NCI-H1417 (cell line): ENCODE measurements at places on chromosomes 3 and 15.

DNA sequence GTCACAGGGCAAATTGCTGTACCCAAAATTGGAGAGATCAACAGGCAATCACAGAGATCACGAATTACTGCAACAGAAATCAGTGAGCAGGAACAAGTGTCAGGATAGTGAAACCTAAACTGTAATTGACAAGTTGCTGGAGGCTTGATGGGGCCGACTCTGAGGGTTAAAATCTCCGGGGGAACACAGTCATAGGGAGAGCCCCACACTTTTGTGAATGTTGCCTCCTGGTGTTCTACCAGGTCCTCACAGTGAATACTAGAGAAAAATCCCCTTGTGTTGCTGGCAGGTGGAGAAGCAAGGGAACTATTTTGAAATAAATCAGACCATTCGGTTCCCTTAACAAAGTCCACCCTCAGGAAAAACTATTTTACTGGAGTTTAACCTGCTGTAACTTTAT, 697.5 kb upstream of the CBLB start:
- DNase-seq: no peak

- DNase-seq: no peak
These were observed 121.4 kb upstream of the ATP11B start for GRCh38 chr3:182671942-182672341.

DNA sequence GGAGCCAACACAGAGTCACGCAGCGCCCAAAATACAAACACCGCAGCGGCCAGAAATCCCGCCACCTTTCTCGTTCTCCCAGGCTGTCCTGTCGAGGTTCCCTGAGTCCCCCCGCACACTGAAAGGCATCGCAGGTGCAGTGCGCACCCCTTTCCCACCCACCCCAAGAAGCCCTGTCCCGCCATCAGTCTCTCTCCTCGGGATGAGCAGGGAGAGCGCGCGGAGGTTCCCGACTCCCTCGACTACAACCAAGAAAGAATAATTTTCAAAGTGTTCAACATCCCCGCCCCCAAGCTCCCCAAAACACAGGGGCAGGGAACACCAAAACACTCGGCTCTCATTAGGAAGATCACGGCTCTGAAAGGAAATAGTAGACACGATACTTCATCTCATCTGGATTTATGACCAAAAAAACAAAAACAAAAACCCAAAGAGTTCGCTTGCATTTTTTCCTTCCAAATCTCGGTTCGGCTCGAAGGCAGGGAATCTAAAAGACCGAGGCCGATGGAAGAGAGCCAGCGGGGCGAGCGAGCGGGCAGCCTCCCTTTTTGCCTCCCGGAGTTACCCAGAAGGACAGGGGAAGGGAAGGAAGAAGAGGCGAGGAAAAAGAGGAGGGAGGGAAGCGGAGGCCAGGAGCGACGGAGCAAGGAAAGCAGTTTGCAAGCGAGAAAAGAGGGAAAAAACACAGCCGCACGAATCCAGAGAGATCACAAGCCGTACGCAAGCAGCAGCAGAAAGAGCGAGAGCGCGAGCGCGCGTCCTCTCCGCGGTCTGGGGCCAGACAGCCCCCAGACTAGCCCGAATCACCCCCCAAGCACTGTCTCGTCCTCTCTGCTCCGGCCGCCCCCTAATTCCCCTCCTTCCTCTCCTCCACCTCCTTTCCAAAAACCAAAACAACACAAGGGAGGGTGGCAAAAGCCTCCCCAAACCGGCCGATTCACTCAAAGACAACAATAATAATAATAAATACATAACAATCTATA, 808 bp downstream of the BCL6 start:
- DNase-seq: peak; percentile 68

- peak; percentile 58 for DNase-seq
These were observed 232.6 kb upstream of the CHRM5 start for GRCh38 chr15:33735637-33736247.

GRCh38 chr3:156806698-156807097, 19.5 kb upstream of the LEKR1 start:
- DNase-seq: no peak

- no peak for DNase-seq
These were observed 194.7 kb upstream of the MME start for GRCh38 chr3:154885418-154885817.

DNA sequence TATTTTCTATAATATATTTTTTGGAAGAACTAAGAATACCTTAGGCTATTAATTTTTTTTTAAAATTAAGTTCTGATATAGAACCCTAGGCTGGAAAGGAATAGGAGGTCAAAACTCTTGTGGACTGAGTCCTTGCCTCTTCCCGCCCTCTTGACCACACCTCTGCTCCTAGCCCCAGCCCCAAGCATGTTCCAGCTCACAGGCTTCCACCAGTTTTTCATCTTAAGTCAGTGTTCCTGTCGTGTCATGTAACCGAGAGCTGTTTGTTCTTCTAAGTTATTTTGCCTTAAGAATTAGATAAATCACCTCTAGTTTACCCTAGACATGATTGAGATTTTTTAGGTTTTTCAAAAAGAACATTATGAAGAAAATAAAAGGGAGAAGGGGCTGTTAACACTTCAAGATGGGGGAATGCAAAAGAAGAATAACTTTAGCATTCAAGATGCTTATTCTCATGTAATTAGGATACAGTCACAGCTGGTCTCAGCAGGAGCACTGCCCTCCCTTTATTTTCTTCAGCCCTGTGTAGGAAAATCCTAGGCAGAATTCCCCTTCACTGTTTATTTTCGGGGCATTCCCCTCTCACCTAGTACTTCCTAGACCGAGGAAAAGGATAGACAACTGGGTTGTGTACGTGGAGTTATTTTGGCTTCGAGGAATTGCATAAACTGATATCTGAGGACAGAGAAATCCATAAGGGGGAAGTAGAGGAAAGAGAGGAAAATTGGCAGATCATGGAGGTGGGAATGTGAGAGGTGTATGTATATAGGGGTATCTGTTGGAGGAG, 110.2 kb downstream of the CMSS1 start:
- DNase-seq: no peak

DNA sequence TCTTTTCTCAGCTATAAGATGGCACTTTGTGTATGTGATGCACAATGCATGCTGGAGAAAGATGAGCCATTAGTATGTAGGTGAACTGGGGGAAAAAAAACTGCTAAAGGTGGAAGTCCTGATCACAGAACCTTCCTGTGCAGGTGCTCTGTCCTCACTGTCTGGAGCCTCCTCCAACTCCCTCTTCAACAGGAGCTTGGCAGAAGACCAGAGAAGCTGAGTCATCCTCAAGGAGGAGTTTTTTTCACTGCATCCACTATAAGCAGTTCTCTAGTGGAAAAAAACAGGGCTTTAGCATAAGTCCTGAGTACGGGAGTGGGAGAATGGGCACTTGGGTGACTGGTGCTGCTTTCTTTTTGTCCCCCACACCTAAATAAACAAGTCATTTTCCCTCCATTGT, 168.4 kb upstream of the CADPS start:
- DNase-seq: no peak

- DNase-seq: no peak
These were observed 69.7 kb upstream of the TPM1 start for GRCh38 chr15:62972814-62973213.

- DNase-seq: no peak
These were observed 379.0 kb upstream of the SGO1 start for GRCh38 chr3:20564966-20565365.

DNA sequence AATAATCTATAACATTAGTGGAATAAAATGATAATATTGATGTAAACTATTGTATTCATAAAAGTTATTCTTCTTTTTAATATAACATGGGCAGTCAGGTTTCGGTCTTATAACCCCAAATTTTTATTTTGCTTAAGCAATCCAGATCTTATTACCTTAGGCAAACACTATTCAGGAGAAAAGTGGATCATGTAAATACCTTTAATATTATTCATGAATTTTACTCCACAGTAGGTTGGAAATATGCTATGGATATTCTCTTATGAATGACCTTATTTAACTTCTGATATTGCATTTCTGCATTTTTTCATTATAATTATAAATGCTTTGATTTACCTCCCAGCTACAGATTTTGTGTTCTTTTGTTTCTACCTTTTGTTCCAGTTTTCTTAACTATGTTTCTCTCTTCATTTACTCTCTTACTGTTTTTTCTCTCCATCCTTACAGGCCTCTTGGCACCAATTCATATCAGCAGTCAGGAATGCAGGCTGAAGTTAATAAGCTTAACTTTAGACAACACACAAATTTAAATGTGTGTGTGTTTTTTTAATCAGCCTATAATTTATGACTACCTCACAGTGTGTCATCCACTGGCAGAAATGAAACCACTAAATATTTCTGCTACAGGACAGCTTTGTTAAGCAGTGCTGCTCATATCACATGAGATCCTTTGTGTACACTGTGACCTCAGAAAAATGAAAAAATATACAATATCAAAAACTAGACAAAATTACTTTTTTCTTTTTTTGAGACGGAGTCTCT, 111.0 kb downstream of the NSUN3 start:
- no peak for DNase-seq

DNA sequence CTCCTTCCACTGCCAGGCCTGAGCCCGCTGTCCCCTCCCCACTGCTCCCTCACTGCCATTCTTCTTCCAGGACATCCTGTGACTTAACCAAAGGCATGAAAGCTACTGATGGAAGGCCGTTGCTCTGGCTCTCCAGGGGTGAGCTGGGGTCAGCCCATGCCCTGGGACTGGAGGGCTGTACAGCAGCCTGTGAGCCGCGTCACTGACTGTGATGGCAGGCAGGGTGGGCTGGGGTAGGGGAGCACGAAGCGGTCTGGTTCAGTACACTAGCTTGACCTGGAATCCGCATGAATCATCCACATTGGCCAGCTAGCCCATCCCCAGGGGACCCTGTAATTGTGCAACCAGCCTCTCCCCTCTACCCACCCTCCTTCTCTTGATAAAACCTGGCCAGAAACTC, 30.8 kb downstream of the CORO2B start:
- DNase-seq: no peak

DNA sequence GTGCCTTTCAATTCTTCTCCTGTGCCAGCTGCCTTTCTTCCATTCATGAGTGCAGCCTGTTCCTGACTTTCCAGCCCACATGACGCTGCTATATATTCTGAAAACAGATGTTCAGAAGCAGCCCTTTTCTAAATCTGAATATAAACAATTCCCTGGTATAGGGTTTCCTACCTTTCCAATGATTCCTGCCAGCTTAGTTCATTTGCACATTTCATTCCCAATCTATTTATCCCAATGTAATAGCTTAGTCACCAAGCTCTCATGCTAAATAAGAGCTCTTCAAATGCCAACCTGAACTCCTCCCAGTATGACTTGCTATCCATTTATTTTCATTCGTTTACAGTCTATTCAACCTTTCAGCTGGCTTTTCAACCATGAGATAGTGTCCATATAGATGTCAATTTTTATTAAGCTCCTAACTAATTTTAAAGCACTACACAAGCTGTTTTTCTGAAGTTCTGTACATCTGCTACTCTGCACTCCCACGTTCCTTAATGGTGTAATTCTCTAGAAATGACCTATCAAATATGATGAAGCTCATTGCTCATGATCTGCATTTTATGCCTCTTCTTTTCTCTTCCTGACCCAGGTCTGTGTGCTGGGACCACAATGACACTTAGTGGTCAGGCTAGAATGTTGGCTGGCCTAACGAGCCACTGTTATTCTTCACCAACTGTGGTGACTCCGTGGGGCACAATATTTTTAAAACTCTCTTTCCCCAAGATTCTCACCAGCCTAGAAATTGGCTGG, 605.0 kb upstream of the TBL1XR1 start:
- DNase-seq: peak; percentile 86

- no peak for DNase-seq
These were observed 112.4 kb upstream of the SPATA16 start for GRCh38 chr3:173253471-173253870.

DNA sequence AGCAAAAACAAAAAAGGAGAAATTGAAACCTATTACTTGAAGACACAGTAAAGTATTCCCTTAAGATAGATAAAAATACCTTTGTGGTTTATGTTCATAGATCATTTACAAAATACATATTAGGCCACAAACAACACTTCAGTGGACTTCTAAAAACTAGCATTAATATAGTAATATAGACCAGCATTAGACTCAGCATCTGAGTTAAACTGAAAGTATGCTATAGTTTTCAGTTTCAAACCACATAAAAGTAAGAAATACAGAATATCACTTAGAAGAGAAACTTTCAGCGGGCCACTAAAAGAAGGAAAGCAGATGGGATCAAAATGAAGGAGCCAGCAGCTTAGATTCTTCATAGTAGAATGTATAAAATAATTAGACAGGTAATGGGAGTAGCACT, 86.6 kb downstream of the MSL2 start:
- DNase-seq: no peak

DNA sequence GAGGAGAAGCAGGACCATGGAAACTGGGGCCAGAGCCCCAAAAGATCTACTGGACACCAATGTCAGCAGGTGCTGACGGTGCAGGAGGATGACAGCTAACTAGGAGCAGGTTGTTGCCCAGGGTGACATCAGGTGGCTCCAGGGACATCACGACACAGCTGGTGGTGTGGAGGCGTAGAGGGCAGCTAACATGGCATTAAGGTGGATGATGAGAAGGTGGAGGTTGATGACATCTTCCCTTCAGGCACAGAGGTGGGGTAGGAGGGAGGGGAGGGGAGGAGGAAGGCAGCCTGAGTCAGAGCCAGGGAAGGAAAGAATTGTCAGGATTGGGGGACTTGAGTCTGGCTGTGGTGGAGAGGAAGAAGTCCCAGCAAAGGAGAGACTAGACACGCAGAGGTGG, 1.5 kb upstream of the EPHB1 start:
- DNase-seq: no peak

GRCh38 chr3:144463911-144464310, 492.3 kb downstream of the DIPK2A start:
- DNase-seq: no peak

- no peak for DNase-seq
These were observed 39.5 kb downstream of the CFAP100 start for GRCh38 chr3:126434264-126434590.

DNA sequence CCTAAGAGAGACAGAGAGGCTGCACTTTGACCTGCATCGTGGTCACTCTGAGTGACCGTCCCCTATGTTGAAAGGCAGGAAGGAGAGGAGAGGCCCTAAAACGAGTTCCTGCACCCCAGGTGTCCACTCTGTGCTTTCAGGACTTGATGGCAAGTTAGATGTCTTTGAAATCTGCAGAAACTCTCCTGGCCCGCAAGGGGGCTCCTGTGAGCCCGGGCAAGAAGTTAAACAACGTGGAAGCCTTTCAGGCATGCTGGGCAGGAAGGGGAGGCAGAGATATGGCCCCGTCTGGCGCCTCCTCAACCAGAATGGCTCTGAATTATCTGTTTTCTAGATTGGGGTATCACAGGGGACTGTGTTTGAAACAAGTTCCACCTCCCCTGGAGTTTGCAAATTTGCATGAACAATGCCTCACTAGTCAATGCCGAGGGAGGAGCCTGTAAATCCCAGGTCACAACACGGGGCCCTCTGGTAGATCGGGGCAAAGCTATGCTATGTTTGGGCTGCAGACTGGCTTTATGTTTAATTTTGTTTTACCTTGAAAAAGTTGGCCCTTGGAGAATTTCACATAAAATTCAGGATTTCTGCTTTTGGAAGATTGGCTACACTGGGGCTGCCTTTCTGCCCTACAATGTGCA, 9.8 kb downstream of the CTXND1 start:
- no peak for DNase-seq

- no peak for DNase-seq
These were observed 481 bp downstream of the MASP1 start for GRCh38 chr3:187291001-187291511.

GRCh38 chr15:90989040-90989768, 5.1 kb downstream of the PRC1 start:
- no peak for DNase-seq
